ENCODE measurements at places on chromosomes 7 and 10. TPM values are rescaled to one million over a fixed set of nuclear protein-coding genes. Genes with fewer than 3 reads are reported as not detected.

Gene AKR1C2
- 85.5 TPM for total RNA-seq

Gene UNC5B
- total RNA-seq = 115 TPM

Gene UTF1
- total RNA-seq = not detected

Gene CFAP58
- 0.12 TPM for total RNA-seq

Gene TLX1
- total RNA-seq = not detected

Gene CCDC3
- total RNA-seq = 304 TPM

- no peak for DNase-seq
Observed at GRCh38 chr10:97096261-97097083, 89.3 kb downstream of the SLIT1 start.

- DNase-seq = no peak
Observed at GRCh38 chr7:74263399-74264120, 9.4 kb upstream of the RFC2 start.

DNA sequence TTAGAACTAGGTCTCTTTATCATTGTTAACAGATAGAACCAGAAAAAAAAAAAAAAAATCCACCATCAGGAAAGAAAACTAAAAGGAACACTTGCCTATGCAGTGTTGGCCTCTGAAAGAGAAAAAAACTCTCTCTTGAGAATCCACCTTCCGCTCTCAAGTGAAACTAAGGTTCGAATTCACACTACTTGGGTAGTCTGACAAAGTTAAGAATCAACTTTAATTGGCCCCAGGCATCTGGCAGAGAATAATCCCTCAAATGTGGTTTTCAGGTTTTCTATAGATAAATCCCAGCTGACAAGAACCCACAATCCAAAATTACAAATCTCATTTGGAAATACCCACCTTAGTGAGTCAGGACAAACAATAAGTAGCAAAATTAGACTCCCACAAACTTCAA lies 199.7 kb upstream of the LRRN3 start:
- no peak for DNase-seq

GRCh38 chr7:151891753-151892152 lies 14.8 kb upstream of the PRKAG2 start:
- DNase-seq = no peak

DNA sequence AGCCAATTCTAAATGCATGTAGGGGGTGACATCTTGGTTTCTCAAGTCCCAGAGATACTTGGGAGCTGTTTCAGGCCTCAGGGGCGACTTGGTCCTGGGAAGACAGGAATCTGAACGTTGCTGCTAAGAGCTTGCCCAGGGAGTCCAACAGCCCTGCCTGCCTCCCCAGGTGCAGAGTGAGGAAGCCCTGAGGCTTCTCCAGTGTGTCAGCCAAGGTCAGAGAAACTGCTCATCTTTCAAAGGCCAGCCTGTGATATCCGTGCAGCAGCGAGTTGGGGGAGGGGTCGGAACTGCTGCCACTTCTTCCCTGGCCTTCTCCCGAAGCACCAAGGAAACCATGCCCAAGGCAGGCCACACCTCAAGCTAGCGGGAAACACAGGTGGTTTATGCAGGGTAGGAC lies 9.7 kb downstream of the GDF2 start:
- no peak for DNase-seq

DNA sequence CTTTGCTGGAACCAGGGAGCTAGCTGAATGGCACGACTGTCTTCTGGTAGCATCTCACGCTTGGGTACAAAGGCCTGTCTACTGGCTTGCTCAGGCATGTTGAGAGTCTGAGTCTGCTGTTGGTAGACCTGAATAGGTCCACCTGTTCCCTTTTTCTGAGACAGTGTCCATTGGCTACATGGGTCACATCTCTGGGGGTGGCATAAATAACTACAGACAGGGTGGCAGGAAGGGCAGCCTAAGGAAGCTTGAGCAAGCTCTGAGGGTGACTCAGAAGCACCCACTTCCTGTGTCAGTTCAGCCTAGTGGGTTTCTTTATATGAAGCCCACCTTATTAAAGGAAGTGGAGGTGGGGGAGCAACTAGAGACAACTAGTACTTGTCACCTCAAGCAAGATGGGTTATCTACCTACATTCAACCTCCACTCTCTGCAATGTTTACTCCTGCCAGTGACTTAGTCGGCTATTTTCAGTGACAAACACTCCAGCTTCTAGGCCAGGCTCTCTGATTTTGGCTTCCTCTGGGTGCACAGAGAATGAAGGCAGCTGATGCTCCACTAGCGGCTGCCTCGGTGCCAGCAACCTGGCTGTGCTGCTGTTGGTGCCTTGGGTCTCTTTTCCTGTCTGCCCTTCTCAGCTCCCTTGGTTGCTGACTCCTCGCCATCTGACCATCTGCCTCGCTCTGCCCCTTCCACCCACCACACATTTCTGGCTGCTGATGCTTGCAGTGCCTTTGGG lies 5.7 kb upstream of the ZYX start:
- DNase-seq = no peak

DNA sequence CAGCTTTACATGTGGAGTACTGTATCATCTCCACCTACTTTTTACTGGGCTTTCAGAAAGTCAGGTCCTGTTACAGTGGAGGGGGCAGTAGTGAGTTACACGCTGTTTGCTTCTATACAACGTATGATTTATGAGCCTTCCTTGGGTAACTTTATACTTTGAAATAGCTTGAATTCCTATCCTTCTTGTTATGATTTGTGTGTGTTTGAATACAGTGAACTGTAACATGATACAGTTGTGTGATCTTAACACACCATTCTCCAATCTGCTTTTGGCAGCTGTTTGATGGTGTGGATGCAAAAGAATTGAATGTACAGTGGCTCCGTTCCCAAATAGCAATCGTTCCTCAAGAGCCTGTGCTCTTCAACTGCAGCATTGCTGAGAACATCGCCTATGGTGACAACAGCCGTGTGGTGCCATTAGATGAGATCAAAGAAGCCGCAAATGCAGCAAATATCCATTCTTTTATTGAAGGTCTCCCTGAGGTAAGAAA lies 41.7 kb downstream of the SP8 start:
- no peak for DNase-seq

- DNase-seq = no peak
Observed at GRCh38 chr7:113928112-113928511, 9.3 kb upstream of the PPP1R3A start.

DNA sequence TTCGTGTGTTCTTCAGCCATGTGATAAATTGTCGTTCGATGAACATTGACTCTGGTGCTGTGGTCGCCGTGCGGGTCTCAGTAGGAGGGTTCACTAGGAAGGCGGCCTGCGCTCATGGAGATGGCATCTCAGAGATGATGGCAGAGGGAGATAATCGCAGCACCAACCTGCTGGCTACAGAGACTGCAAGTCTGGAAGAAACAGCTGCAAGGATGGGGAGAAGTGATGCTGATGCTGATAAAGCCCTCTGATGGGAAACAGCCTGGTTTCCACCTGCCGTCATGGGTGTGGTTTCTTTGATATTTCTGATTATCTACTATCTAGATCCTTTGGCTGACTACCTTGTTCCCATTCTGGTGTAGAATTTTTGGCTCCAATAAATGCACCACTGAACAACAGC lies 130.5 kb upstream of the ANKRD30A start:
- no peak for DNase-seq

- no peak for DNase-seq
Observed at GRCh38 chr7:157559596-157560257, 222.9 kb downstream of the DNAJB6 start.

GRCh38 chr7:136953386-136953785 lies 84.9 kb downstream of the CHRM2 start:
- no peak for DNase-seq

- DNase-seq = no peak
Observed at GRCh38 chr10:18261063-18261610, 120.9 kb downstream of the CACNB2 start.

- DNase-seq = no peak
Observed at GRCh38 chr10:82737549-82737948, 862.6 kb downstream of the NRG3 start.

- DNase-seq = peak; percentile 69
Observed at GRCh38 chr10:14782691-14783363, 8.1 kb upstream of the FAM107B start.

DNA sequence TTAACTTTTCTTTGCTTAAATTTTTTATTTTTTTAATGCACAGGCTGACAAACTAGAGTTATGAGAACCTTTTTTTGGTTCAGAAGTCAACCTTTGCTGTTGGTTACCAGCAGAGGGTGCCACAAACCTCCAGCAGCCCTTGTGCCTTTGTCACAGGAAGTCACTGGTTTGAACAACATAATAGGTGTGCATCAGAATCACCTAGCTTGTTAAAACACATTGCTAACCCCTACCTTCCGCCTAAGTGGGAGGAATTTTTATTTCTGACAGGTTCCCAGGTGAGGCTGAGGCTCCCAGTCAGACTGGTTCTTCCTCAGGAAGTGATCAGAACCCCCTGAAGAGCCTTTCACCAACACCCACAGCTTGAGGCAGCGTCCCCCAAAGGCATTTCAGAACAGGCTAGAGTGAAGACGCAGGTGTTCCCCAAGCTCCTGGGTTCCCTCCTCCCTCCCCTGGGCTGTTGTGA lies 22.6 kb upstream of the VDAC2 start:
- DNase-seq = peak; percentile 64

Measured in mucosa of gallbladder (tissue), 1 donor.